ENCODE measurements at places on chromosomes 2 and 18.

DNA sequence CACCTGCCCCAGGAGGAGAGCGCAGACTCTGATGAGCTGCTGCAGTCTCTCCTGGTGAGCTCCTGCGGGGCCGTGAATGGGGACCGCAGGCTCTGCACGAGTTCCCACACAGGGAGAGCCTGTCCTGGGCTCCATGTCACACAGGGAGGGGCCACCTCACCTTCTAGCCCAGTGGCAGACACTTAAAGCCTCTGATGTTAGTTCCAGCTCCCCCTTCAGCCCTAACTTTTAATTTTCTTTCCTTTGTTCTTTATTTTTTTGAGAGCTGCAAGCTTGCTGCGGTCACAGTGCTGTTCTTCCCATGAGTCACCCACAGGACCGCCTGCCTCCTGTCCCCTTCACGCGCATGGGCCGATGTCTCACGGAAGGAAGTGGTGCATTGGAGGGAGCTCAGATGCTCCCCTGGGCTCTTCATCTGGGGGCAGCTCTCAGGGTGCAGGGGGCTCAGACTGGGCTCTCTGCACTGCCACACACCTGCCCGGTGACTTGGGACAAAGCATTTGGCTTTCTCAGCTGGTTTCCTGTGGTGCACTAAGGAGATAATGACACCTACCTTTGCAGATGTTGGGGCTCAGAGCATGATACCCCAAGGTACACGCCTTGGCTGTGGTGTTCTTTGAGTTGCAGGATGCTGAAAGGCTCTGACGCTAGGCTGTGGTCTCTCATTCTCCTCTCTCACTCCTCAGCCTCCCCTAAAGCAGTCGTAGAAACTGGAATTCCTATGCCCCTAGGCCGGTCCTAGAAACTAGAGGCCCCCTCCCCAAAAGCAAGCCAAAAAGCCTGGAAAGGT is 37.2 kb upstream of the PXDN start:
- no peak for DNase-seq

- peak; percentile 46 for DNase-seq
These were observed 405.0 kb downstream of the XIRP2 start for GRCh38 chr2:167293172-167293781.

DNA sequence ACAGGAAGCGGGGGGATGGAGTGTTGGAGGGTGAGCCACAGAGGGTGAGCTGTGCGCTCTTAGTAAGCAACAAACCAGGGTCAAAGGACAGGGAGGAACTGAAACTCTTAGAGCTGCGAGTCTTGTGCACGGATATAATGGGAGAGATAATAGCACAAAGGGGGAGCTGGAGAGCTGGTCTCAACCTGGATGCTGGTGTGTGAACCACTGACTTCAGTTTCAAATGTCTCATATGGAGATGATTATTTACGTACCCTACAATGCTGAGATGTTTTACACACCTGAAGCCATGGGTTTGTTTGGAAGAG is 35.9 kb downstream of the PTGR3 start:
- DNase-seq = no peak

- no peak for DNase-seq
These were observed 2.3 kb downstream of the HDAC4 start for GRCh38 chr2:239398521-239398921.

DNA sequence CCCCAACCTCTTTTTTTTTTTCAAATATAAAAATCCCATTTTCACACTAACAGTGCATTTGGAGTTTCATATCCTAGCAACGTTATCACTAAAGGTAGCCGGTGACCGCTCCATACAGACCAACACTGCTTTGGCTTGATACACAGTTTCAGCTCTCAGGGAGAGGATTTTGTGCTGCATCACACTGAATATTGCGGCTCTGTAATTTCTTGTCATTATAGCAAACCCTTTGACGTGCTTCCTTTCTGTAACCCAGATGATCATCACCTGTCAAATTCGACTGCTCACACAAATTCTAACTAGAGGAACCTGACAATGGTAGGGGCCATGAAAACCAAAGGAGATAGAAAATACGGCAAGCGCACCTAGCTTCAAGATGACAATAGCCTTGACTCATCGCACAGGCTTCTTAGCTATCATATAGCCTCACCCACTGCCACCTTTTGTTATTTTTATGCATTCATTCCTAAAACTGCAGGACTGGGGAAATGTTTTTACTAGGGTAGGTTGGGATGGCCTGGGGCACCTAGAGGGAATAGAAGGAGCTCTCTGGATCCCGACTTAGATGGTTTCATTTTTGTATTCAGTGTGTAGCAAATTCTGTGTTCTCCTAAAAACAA is 582.9 kb upstream of the PIK3C3 start:
- peak; percentile 39 for DNase-seq

DNA sequence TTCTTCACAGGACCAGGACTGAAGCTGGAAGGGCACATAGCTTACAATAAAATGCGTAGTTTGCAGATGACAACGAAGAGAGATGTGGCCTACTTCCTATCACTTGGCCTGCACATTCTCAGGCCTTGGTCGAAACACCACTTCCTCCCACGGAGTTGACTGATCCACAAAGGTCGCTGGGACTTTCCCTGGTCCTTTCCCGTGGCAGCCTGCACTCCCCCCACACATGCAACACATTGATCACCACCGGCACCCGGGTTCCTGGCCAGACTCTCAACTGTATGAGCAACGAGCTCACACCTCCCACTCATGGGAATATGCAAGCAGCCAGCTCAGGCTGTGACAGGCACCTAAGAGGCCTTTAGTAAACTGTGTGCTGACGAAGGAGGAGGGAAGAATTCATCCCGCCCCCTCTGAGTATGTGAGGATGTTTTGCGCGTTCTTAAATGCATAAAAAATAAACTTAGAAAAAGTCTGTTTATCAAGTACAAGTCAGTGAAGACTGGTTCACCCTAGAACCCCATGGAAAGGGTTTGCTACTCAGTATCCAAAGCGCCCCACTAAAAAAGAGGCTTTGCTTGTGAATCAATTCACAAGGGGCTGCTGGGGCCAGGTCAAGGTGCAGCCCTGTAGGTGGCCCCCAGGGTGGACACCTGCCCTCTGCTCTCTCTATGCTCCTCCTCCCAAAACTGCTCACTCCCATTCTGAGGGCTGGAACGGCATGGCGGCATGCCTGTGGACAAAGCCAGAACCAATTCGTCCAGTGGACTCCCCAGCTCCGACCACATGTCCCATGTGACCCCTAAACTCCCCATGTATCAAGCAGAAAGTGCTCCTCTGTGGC is 154.3 kb downstream of the EIPR1 start:
- DNase-seq = no peak

GRCh38 chr2:56770490-56770889 is 586.7 kb downstream of the CCDC85A start:
- no peak for DNase-seq

- no peak for DNase-seq
These were observed 29.5 kb downstream of the RNF144A start for GRCh38 chr2:6946722-6947121.

DNA sequence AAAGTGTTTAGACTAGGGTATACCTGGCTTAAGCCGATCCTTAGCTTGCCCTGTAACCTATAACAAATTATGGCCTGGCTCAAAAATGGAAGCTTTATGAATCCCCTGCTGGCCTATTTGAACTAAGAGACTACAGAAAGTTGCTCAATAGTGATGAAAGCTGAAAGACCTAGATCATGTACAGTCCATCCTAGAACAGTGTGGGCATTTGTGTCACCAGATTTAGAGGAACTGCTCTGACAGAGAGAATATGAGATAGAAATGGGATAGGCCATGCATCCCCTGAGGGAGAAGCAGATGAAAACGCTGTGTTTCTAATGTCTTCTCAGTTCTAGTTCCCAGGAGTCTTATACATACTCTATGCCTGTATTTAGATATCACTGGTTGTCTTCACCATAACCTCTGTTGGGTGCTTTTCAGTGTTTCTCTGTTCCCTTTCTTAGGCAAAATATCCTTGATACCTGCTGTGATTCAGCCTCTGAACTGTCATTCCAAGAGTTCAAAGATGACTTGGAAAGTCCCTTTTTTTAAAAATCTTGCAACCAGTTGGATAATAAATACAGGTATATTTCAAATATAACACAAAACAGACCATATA is 246.9 kb upstream of the SLC39A10 start:
- DNase-seq = no peak

DNA sequence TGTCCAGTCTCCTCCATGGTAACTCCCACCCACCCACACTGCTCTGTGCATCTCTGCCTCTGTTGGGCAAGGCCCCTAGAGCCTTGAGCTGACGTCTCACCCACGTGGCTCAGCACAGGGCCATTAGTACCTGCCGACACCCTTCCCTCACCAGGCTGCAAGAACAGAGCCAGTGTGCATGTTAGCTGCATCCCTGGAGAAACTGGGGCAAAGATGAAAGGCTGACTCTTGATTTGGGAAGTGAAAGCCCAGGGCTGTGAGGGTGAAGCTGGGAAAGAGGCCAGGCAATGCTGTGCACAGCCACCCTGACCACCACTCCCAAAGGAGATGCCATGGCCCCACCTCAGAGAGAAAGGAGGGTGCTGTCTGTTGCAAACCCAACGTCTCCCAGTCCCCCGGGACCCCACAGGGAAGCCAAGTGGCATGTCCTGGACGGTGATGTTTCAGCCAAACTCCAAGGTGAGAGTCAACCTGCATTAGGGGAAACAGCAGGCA is 20.0 kb upstream of the HPCAL1 start:
- DNase-seq = no peak

DNA sequence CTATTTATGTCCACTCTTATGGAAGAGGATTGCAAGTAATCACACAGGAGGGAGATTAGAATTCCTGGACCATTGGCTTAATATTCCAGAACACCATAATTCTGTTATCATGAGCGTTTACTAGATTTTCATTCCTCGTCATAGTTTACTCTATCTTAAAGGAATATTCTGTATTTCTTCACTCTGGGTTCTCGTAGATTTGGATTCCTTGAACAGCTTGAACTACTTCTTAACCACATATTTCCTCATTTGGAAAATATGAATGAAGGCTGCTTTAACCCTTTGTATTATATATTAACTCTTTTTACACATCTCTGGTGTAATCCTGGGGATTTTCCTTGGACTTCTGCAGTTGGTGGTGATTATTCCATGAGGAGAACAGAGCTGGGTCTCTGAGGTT is 46.3 kb upstream of the CCBE1 start:
- no peak for DNase-seq

DNA sequence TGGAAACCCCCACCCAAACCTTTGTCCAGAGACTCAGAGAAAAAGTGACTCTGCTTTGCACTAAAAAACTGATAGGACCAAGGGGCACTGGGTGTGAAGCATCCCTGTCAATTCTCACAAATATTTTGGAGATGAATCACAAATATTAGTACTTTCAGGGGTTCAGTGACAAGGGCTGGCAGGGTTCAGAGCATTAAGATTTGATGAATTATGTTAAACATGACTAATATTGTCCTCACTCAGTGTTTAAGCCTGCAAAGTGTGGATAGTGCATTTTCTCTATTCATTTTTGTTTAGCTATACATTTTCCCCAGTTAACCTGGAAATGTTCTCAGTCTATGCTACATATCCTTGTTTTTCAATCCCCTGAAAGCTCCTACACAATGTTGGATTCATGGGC is 65.3 kb upstream of the CCDC68 start:
- no peak for DNase-seq

- DNase-seq = no peak
These were observed 32.4 kb downstream of the SMIM21 start for GRCh38 chr18:75395137-75395536.

GRCh38 chr2:72034353-72035095 is 113.1 kb downstream of the CYP26B1 start:
- DNase-seq = no peak

DNA sequence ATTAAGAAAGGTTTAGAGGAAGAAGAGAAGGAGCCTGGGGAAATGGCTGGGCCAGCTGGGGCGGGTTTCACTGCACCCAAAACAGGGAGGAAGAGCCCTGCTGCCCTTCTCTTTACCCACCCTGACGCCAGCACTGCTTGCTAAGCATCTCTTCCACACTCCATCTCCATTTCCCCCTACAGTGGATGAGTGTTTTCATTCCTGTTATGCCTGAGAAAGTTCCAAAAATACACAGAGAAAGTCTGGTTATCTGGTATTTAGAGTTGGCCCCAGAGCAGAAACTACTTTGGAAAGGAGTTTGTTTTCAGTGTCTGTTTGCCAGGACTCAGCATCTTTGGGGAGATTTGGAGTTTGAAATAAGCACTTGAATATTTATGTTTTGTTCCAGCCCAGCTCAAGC is 451.0 kb downstream of the SLC4A3 start:
- DNase-seq = no peak

All from NCI-H1105 treated with DMSO at 0.1 percent for 48 hours (cell line).